MM.1S (cell line): ENCODE measurements at places on chromosomes 1 and 21.

GRCh38 chr1:9751971-9752370, 71.8 kb downstream of the CLSTN1 start:
- DNase-seq, result no peak

- DNase-seq, result no peak
Measured at GRCh38 chr1:230806552-230806951, 59.4 kb downstream of the CAPN9 start.

DNA sequence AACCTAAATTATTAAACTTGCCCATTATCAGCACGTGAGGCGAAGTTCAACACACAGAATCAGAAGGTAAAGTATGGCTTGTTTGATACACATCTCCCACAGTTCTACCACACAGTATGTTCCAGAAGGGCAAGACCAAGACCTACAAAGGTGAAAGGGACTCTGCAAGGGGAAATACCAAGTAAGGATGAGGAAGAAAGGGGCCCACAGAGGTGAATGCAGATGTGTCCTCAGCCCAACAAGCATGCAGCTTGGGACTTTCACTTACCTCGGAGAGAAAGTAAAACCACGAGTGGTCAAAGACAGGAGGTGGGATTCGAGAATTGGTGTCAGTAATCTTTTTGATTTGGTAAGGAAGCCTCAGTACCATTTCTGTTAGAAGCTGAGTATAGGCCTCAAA, 85.8 kb downstream of the UBR4 start:
- no peak for DNase-seq

GRCh38 chr1:193629875-193630274, 443.5 kb upstream of the B3GALT2 start:
- DNase-seq, result no peak

DNA sequence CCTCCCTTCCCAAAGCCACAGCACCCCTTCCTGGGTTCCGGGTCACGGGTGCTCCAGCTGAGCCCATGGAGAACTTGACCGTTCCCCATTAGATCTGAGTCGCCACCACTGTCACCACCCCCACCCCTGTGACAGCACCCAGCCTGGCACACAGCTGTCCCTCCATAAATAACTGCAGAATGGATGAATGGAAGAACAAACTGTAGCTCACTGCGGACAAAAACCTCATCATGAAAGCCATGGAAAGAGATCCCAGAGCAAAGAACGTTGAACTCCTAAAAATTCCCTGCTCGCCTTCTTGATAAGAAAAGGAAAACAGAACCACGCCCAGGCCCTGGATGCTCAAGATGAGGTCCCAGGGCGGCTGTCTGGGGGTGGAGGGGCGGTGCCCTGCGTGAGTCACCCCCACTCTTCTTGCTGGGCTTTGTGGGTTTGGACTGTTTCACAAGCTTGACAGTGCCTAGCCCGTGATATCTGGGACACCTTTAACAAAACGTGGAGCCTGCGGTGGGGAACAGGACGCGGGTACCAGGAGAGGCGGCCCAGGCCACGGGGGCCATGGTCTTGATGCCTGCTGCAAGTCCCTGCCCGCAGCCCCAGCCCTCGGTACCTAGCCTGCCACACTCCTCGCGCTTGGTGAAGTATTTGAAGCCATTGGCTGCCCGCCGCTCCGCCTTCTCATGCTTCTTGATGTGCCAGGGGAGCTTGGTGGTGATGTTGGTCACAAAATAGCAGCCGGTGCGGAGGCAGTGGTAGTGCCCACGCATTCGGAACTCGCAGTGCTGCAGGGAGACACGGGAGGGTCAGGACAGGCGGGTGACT, 151.9 kb downstream of the CASZ1 start:
- no peak for DNase-seq

DNA sequence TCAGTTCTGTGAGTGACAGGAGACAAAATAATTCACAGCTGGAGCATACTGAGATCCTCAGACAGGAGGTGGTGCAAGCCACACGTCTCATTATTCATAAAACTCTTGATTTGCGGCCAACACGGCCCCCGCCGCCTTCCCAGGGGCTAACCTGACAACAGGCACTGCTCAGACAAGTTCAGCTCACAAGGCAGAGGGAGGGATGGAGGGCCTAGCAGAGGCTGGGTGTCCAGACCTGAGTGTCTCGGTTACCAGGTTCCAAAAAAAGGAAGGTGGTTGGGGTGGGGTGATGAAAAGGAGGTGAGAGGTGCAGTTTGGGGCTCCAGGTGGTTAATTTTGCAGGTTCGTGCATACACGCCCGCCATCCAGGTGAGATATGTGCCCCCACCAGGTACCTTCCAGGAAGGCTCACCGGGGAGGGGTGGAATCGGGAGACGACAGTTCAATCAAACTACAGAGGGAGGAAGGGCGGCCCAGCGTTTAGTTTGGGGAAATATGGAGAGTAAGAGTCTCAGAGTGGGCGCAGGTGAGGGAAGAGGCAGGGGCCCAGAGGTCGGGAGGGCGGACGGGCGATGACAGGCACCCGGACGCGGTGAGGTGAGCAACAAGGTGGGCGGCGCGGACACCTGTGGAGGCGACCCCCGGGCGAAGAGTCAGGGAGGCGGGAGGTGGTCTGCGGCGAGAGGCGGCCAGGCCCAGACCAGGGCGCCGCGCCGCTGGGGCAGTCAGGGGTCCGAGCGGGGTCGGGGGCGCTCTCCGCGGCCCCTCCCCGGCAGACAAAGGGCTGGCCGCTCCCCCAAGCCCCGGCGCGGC, 629 bp downstream of the CTNNBIP1 start:
- peak; percentile 24 for DNase-seq

DNA sequence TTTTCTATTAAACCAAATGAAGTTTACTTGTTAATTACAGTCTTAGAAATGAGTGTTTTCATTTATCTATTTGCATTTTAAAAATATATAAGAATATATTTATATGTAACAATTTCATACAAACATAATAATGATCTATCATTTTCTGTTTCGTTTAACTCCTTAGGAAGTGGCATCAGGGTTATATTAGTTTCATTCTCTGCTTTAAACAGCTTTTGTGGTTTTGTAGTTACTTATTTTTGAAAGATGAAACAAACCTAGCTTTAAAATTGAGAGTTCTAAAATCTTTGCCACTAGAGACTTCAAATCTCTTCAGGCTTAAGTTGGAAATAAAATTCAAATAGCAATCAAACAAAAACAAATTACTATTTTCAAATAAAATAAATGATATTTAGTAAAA, 2110.6 kb downstream of the MRPL39 start:
- DNase-seq, result peak; percentile 68

GRCh38 chr1:78223417-78224215, 177.8 kb downstream of the GIPC2 start:
- DNase-seq, result no peak

DNA sequence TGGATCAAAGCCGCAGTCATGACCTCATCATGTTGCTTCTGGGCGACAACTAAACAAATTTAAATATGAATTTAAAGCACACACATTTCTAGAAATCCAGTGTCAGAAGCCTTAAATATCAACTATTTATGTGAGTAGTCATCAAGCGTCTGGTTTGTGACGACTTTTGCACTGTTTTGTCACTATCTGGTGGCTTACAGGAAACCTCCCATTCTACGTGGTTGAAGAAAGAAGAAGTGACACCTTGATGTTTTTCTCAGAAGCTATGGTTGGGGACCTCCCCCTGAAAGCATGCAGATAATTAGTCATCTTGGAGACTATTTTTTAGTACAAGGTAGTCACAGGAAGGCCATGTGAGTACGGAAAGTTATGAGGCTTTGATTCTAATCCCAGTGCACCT, 58.5 kb downstream of the TENT5C start:
- DNase-seq, result peak; percentile 82

- DNase-seq, result no peak
Measured at GRCh38 chr1:12177999-12178441, 11.2 kb downstream of the TNFRSF1B start.

GRCh38 chr1:67169496-67169895, 3.2 kb downstream of the IL23R start:
- no peak for DNase-seq

DNA sequence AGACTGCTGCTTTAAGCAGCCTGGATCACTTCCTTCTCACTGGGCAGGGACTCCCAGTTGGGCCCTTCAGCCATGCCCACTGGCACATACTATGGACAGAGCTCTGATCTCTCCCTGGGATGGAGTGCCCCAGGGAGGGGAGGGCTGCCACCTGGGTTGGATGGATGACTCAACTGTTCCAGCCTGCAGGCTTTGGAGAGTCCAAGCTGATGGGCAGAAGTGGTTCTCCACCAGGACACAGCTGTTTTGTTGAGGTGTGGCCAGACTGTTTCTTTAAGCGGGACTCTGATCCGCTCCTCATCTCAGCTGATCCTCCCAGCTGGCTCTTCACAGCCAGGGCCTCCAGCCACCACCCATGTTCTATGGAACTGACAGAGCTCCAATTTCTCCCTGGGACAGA, 166.9 kb downstream of the MAGI3 start:
- no peak for DNase-seq

DNA sequence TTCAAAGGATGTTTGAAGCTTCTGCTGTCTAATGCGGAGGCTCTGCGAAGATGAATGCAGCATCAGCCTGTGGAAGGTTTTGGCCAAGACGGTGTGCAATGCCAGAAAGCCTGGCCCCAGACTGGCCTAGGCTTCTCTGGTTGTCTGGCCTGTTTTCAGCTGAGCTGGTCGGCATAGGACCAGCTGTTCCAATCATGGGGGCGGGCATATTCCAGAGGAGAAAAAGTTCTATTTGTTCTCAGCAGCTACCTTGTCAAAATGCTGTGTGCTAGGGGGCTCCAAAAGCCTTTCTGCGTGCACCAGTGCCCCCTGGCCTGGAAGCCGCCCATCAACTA, 57.6 kb downstream of the TGFB2 start:
- no peak for DNase-seq

- peak; percentile 27 for DNase-seq
Measured at GRCh38 chr1:223670458-223671159, 5.1 kb upstream of the CAPN8 start.

DNA sequence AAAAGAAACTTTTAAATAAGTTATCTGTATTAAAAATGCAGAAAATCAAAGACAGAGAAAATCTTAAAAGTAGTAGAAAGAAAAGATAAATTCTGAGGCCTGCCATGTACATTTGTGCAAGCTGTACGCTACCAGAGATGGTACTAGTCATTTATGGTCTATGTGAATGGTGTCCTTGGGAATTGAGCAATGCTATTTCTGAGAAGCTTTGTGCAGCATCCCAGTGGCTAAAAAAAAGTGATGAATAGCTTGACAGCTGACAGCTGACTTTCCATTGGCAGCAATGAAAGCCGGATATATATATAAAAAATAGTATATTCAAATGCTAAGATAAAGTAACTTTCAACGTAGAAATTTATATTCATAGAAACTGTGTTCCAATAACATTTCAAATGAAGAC, 58.8 kb upstream of the KCTD3 start:
- DNase-seq, result no peak

DNA sequence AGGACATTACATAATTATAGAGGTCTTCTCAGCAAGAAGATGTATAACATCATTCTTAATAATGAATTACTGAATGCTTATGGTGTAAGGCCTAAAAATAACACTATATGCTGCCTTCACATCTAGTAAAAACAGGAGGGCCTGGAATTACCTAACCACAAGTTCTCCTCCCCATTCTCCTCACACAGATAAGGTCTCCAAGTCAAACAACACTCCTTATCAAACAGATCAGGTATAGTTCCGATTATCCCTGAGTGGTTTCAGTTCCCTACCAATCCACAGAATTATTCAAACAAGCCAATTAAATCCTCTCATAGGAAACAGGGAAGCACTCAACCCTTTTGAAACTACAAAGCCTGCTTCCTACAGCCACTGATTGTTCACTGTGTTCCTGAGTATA, 4.0 kb upstream of the AGBL4 start:
- no peak for DNase-seq

GRCh38 chr1:180157108-180157507, 2.4 kb downstream of the QSOX1 start:
- no peak for DNase-seq

- DNase-seq, result no peak
Measured at GRCh38 chr1:214074477-214074876, 86.7 kb downstream of the PROX1 start.
